ENCODE measurements at places on chromosomes 5 and 9.
A peak's percentile ranks its signal among the peaks of the same experiment; 100 is the strongest.

DNA sequence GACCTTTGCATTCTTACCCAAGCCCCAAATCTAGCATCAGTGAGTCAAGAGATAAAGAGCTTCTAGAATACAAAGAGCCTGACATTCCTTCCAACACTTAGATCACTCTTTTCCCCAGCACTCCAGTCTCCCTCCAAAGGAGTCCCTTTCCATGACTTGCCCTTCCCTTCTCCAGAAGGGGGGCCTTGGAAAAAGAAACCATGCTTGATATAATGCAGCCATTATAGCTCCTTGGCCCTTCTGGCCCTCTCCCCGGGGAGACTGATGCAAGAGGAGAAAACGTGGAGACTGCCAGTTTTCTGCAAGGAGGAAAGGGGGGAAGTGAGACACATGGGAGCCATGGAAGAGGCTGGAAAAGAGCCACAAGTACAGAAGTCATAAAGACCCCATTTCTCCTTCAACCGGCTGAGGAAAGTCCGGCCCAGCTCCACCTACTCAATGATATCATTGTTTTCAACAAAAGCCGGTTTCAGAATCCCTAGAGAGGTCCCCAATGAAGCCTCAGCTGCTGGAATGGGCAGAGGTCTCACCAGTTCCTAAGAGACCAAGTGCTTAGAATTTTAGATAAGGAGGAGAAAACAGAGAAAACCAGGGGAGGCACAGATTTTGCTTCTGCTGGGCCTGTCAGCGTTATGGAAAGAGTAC lies 29.0 kb downstream of the ADAM19 start:
- DNase-seq = no peak

GRCh38 chr9:105299190-105299854 lies 54.9 kb downstream of the SLC44A1 start:
- DNase-seq = no peak

GRCh38 chr5:14270209-14270702 lies 127.1 kb downstream of the TRIO start:
- peak; percentile 43 for DNase-seq

DNA sequence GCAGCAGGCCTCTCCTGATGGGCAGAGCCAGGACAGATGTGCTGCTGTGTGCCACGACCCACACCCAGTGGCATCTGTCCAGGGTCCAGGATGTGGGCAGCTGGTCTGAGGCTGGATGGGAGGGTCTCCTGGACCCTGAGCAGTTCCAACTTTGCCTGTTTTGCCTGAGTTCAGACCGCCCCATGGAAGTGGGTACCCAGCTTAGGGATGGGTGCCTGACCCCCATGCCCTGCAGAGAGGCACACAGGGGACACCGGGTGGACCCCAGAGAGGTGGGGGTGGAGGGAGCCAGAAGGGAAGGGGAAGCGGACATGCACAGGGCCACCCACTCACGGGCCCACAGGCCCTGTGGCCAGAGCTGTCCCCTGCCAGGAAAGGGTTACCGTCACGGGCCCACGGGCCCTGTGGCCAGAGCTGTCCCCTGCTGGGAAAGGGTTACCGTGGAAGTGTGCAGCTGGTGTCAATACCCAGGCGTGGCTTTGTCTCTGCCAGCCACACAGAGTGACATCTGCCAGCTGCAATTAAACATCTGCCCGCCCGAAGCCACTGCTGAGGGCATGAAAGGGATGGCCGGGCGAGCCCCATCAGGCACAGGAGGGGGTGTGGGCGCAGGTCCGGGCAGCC lies 50.0 kb downstream of the NACC2 start:
- DNase-seq = no peak

DNA sequence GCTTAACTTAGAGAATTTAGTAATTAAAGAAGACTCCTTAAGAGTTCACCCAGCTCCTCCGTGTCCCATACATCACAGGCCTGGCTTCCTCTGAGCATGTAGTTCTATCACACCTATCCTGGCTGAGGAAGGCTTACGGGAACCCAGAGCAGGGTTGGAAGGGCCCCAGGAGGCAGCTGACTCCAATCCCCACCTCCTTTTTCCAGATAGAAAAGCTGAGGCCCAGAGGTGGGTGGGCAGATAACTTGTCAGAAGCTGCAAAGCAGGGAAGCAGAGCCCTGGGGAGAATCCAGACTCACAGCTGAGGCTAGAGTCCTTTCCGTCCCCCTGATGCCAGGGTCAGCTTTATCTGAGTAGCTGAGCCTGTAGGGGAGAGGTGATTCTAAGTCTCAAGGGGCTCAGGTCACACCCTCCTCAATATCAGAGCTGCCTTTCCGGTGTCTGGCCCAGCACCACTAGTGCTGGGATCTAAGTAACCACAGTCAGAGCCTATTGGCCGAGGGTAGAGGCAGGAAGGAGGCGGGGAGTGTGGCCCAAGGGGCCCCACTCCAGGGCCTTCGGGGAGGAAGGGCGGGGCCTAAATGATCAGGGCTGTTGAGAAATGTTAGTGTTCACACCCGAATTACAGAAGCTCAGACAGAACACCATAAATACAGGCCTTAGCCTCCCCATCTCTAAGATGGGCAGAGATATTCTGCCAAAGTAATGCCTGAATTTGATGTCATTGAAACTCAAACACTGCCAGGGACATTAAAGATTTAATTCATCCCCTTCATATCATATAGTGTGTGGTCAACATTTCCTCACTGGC lies 9.9 kb downstream of the CCDC69 start:
- peak; percentile 61 for DNase-seq

GRCh38 chr5:13957032-13957645 lies 12.7 kb upstream of the DNAH5 start:
- peak; percentile 16 for DNase-seq
